Cerebellar nuclear complex (tissue), 1 donor: ENCODE measurements at places on chromosomes 2 and 18.

DNA sequence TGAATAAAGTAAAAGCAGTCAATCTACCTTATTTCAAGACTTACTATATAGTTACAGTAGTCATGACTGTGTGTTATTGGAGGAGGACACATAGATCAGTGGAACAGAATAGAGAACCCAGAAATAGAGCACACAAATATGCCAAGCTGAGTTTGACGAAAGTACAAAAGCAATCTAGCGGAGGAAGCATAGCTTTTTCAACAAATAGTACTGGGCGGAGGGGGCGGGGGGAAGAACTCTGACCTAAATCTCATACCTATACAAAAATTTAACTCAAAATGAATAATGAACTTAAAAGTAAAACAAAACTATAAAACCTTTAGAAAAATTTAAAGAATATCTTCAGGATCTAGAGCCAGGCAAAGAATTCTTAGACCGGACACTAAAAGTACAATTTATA is 139.1 kb downstream of the AGPS start:
- no peak for DNase-seq

GRCh38 chr18:26550998-26551694 is 2.8 kb upstream of the KCTD1 start:
- no peak for DNase-seq

- DNase-seq = no peak
Observed at GRCh38 chr2:215828528-215829184, 184.7 kb downstream of the MREG start.

DNA sequence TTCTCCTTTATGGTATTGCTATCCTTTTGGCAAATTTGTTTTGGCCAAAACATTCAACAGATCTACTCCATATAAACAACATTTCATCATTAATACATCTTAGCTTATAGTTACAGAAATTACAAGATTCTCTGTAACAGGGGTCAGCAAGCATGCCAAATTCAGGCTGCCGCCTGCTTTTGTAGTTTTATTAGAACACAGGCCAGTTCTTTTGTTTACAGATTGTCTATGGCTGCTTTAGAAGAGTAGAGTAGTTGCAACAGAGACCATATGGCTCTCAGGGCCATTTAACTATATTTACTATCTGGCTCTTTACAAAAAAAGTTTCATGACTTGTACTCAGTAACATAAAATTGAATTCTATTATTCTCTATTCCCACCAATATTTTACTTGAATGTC is 53.9 kb downstream of the LNPK start:
- no peak for DNase-seq

DNA sequence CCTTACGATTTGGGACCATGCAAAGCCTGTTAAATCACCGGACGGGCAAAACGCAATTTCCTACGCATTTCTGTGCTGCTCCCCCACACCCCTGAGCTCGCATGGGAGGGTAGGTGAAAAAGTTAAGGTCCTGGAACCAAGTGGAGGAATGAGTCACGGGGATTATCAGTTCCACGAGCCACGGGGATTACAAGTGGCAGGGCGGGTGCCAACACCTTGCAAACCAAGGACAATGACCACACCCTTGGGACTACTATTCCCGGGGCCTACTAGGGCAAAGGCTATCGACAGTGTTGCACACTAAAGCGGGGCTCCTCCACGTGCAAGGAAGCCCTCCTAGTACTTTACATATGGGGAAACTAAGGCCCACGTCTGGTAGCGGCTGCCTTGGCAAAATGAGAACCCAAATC is 447 bp downstream of the RETSAT start:
- no peak for DNase-seq

DNA sequence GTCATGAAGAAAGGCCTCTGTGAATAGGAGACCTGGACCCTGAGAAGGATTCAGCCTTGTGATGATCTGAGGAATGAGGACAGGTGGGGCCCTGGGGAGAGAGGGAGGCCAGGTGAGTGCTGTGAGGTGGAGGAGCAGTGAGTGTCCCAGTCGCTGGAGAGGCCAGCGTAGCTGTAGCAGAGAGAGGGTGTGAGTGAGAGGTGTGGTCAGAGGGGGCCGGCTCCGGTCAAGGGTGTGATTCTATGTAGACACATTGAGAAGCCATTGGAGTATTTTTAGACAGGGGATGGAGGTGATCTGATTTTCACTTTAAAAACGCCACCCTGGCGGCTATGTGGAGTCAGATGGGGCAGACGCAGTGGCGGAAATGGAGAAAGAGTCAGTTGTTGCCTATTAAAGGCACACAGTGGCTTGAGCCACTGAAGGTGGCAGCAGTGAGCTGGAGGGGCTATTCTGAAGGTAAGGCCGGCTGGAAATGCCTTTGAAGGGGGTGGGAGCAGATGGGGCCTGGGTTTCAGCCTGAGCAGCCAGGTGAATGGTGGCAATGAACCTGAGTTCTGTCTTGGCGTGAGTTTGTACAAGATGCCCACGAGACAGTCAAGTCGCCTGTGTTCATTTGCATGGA is 55.6 kb downstream of the GREB1 start:
- DNase-seq = no peak

DNA sequence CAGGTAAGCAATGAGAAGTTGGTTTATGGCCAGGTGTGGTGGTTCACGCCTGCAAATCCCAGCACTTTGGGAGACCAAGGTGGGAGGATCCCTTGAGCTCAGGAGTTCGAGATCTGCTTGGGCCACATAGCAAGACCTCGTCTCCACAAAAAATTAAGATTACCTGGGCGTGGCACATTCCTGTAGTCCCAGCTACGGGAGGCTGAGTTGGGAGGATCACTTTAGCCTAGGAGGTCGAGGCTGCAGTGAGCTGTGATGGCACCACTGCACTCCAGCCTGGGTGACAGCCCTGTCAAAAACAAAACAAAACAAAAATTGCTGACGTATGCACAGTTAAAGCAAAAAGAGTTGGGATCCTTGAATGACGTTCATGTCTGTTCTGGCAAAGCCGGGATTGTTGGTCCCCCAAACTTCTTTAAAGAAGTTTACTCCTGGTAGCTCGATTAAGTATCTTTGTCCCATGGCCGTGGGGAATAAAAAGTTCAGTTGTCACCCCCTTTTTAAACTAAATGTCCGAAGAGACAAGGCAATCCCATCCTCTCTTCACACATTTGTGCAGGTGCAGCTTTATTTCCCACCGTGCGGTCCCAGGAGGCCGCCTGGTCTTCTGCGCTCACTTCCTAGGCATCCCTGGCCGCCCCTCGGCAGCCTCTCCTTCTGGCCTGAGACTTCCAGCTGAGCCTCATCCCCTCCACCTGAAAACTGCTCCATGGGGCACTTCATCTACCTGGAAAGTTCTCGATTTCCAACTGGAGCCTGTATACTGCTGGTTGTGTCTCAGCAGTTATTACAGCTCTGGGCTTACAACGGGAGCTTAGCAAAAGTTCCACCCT is 762 bp upstream of the SPOPL start:
- DNase-seq = no peak

- DNase-seq = no peak
Observed at GRCh38 chr2:121455446-121455845, 75.2 kb upstream of the RNU4ATAC start.

DNA sequence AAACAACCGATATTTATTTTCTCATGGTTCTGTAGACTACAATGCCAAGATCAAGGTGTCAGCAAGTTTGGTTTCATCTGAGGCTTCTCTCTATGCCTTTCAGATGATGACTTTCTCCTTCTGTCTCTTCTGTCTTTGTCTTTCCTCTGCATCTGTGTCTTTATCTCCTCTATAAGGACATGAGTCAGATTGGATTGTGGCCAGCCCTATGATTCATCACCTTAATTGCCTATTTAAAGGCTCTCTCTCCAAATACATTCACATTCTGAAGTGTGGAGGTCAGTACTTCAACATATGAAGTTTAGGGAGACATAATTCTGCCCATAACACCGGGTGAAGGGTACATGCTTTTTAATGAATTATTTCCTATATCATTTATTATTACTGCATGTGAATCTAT is 71.2 kb upstream of the CNTNAP5 start:
- no peak for DNase-seq

DNA sequence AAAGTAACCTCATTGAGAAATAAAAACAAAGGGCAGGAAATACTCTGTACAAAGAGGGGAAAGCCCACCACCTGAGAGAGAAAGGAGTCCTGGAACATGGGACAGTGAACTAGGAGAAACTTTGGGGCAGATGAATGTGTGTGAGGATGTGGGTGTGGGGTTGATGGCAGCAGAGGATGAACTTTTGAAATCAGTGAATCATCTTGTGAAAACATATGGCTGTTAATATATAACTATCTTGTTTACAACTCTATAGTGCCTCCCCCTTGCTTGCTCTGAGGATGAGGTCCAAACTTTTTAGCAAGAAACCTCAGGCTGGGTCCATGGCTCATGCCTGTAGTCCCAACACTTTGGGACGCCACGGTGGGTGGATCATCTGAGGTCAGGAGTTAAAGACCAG is 171.8 kb upstream of the LHCGR start:
- DNase-seq = no peak

- DNase-seq = no peak
Observed at GRCh38 chr18:68840554-68841263, 42.8 kb downstream of the CCDC102B start.

DNA sequence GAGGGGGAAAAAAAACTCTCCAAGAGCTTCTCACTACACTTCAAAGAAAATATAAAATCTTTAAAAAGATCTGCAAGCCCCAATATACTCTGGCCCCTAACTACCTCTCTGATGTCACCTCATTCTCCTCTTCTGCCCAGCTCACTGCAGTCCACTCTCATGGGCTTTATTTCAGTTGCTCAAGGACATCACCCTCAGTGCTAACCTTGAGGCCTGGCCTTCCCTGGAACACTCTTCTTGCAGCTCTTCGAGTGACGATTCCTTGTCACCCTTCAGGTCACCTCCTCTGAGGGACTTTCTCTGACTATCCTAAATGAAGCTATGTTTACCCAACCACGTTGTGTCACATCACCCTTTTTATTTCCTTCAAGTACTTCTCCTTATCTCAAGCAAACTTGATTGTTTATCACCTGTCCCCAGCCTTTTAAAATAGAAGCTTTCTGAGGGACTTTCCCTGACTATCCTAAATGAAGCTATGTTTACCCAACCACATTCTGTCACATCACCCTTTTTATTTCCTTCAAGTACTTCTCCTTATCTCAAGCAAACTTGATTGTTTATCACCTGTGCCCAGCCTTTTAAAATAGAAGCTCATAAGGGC is 10.4 kb downstream of the RTTN start:
- DNase-seq = no peak

- no peak for DNase-seq
Observed at GRCh38 chr2:147390475-147390874, 454.4 kb upstream of the ACVR2A start.

DNA sequence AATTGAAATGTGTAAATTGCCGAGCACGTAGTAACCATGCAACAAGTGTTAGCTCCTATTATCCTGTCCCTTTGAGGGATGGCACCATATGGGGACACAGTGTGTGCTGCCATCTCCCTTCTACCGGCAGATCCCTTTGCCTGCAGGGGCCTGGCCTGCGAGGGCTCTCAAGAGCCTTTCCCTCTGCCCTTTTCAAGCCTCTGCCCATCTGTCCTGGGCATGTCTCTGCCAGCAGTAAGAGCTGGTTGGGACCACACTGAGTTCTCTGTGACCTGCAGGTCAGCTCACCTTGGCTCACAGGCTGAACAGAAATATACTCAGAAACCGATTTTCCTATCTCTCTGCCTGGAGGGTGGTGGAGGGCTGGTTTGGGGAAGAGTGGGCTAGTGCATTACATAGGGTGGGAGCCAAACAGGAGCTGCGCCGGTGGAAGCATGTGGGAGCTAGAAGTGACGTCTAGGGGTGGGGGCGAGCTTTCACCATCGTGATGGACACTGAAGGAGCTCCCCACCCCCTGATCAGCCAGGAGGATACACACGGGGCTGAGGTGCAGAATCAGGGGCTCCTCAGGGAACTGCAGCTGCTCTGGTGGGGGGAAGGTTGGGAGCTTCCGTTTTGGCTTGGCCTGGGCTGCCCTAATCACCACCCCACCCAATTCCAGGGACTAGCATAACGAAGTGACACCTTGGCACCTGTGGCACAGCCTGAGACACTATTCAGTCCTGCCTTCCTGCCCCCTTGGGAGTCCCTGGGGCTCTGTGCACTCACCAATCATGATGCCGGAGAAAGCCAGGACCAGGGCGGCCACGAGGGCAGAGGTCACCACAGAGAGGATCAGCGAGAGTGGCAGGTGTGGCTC is 109.7 kb downstream of the CLIP4 start:
- DNase-seq = no peak
